ENCODE measurements at places on chromosomes 13 and 19.

DNA sequence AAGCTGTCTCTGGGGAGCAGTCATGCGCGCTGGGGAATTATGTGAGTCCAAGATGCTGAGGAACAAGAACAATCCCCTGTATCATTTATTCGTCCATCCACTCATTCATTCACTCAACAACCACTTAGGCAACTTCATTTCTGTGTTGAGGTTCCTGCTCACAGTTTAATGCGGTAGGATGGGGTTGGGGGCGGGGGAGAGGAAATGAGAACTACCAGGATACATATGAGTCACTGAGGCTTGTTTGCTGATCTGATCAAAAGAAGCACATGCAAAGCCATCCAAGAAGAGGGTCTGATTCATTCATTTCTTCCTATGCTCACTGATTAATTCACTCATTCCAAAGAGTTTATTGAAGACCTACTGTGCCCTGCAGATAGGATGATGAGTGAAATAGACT is 20.9 kb downstream of the ZNF536 start:
- DNase-seq, result peak; percentile 71

- no peak for DNase-seq
Observed at GRCh38 chr19:5621311-5621944, 1.1 kb downstream of the SAFB2 start.

- no peak for DNase-seq
Observed at GRCh38 chr13:97300871-97301270, 78.7 kb downstream of the MBNL2 start.

DNA sequence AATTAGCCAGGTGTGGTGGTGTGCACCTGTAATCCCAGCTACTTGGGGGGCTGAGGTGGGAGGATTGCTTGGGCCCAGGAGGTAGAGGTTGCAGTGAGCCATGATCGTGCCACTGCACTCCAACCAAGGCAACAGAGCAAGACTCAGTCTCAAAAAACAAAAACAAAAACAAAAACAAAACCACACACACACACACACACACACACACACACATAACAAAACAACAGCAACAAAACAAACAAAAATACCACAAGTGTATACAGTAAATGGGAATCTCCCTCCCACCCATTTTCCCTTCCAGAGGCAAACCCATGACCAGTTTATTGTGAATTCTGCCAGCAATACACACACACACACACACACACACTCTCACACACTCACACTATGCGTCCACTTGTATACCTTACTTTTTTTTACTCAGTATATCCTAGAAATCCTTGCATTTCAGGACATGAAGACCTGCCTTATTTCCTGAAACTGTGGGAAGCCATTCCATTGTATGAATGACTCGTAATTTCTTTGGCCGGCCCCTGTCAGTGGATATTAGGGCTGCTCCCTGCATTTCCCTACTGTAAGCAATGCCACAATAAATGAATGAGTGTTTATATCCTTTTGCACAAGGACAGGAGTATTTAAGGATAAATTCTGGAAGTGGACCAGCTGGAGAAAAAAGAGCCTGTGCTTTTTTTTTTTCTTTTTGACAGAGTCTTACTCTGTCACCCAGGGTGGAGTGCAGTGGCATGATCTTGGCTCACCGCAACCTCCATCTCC is 6.9 kb upstream of the PLEKHF1 start:
- DNase-seq, result peak; percentile 31

DNA sequence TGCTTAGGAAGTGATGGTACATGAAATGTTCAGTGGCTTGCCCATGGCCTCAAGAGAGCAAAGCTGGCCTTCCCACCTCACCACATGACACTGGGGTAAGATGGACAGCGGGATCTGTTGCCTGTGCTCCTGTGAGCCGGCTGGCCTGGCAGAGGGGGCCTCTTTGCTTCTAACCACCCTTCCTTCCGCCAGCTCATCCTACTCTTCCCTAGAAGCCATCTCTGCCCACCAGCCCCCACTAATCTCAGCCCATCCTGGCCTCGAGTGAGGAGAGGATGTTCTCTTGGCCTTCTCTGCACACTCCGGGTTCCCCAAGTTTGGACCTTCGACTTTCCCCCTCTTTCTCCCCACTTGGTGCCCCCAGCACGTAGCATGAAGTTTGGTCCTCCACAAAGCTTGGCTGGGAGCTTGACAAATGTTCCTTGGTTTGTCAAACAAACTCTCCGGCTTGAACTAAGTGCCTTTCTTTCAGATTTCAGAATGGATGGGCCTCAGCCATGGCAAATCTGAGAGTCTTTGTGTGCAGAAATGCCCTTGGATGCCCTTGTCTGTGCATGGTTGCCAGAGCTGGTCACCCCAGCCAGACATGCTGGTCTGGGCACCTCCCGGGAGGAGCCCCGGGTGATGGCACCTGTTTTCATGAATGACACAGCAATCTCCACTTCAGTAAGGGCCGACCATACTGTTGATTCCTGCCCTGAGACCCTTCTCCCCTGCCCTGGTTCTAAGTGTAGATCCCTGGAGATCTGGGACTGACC is 145.5 kb downstream of the URI1 start:
- no peak for DNase-seq

GRCh38 chr13:24004142-24004899 is 107.0 kb upstream of the C1QTNF9B start:
- DNase-seq, result no peak

DNA sequence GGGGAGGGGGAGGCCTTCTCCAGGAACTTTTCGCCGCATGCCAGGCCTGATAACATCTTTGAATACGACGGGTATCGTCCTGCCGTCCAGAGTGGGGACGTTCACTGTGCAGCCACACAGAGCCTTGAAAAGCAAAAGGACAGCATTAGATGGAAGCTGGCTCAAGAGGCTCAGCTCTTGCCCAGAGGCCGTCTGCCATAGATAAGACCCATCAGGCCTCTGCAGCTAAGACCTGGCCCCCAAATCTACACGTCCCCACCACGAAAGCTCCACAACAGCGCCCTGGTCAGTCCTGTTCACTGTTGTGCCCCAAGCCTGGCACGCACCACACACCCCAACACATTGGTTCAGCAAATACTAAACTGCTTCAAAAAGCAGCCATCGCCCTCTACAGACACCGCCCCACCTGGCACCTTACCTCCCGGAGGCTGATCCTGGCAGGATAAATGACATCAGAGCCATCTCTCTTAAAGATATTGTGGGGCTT is 2.1 kb downstream of the DNAJB1 start:
- no peak for DNase-seq

GRCh38 chr19:58387338-58388174 is 487 bp downstream of the RPS5 start:
- DNase-seq, result no peak

DNA sequence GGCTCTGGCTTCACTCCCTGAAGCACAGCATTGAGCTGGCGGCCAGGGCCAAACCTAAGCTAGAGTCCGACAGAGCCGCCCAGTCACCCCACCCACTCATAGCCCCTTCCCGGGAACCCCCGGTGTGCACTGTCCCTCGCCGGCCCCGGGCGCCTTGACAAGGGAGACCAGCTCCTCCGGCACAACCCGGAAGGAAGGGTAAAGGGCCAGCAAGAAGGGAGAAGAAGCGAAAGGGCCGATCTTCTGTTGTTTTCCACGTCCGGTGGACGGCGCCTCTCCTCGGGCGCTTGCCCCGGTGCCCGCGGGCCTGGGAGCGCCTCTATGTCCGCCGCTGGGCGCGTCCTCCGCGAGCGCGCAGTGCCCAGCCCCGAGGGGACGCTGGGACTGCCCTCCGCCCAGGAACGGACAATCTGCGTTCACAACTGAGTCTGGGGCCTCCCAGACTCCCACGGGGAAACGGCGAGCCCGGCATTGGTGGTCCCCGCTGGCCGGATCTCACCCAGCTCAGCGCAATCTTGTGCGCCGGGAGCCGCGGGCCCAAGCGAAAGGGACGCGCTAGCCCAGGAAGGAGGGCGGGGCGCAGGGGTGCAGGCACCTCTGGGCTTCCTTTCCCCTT is 172.5 kb upstream of the MIR17HG start:
- DNase-seq, result no peak

GRCh38 chr13:111469450-111469849 is 149.0 kb downstream of the TEX29 start:
- no peak for DNase-seq

DNA sequence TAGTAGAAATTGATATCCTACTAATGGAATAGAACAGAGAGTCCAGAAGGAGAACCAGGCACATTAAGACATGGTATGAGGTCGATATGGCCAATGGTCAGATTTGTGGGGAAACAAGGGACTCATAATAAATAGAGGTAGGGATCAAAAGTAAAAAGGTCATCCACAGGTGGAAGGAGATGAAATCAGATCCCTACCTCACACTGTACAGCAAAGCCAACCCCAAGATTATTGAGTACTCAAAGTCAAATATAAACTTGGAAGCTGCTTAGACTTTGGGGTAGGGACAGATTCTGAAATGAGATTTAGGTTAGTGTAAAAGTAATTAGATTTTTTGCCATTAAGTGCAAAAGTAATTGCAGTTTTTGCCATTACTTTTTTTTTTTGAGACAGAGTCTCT is 40.7 kb downstream of the BICRA start:
- no peak for DNase-seq

DNA sequence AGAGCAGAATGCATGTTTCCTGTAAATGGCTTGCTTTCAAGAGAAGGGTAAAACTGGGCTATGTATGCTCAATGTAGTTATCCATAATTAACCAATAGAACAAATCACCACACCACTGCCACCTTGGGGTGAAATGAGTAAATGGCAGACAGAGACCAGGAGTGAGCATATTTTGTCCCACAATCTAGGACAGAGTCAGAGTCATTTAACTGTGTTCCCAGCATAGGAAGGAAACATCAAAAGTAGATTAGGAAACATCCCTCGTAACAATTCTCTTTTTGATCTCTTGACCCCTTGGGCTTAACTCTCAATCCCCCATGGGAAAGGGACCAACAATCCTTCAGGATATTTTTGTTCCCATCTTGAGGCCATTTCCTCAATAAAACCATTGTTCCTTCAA is 224.8 kb downstream of the NHLRC3 start:
- peak; percentile 39 for DNase-seq

DNA sequence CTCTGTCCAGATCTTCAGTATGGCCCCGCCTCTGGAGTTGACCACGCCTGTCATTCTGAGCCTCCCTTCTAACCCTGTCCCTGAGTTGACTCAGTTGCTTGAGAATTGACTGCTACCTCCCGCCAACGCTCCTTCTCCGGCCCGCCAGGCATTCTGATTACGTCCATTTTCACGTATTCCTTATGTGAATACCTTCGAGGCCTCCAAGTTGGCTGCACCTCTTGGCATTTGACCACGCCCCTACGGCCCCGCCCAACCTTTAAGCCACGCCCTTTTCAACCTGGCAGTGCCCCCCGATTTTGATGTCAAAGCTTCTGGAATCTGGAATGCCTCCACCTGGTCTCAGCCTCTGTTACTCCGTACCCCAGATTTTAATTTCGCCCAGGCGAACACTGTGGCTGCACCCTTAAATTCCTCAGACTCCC is 1.7 kb upstream of the EML2 start:
- no peak for DNase-seq

- no peak for DNase-seq
Observed at GRCh38 chr13:109651311-109651710, 135.1 kb downstream of the IRS2 start.

- DNase-seq, result peak; percentile 74
Observed at GRCh38 chr13:46551410-46552302, 1.3 kb upstream of the LRCH1 start.

DNA sequence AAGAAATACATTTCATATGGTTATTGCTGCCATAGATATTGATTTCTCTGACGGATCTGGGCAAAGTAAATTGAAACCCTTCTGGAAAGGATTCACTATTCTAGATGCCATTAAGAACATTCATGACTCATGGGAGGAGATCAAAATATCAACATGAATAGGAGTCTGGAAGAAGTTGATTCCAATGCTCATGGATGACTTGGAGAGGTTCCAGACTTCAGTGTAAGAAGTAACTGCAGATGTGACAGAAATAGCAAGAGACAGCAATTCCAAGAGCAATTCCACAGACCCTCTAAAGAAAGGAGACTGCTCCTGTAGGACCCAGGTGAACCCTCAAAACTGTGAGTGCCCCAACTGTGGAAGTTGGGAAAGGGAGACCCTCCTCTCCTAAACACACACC is 30.9 kb upstream of the KCTD12 start:
- DNase-seq, result peak; percentile 73

- DNase-seq, result no peak
Observed at GRCh38 chr13:34901572-34901971, 40.5 kb upstream of the NBEA start.

DNA sequence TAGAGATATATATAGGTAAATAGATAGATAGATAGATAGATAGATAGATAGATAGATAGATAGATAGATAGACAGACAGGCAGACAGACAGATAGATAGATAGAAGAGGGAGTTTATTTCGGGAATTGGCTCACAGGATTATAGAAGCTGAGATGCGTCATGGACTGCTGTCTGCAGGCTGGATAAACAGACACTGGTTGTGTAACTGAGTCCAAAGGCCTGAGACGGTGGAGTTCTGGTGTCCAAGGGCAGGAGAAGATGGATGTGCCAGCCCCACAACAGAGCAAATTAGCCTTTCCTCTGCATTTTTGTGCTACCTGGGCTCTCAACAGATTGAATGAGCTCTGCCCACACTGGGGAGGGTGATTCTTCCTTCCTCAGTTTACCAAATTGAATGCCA is 2.7 kb downstream of the CYP4F3 start:
- no peak for DNase-seq

GRCh38 chr13:98664047-98664446 is 87.1 kb upstream of the STK24 start:
- peak; percentile 57 for DNase-seq

DNA sequence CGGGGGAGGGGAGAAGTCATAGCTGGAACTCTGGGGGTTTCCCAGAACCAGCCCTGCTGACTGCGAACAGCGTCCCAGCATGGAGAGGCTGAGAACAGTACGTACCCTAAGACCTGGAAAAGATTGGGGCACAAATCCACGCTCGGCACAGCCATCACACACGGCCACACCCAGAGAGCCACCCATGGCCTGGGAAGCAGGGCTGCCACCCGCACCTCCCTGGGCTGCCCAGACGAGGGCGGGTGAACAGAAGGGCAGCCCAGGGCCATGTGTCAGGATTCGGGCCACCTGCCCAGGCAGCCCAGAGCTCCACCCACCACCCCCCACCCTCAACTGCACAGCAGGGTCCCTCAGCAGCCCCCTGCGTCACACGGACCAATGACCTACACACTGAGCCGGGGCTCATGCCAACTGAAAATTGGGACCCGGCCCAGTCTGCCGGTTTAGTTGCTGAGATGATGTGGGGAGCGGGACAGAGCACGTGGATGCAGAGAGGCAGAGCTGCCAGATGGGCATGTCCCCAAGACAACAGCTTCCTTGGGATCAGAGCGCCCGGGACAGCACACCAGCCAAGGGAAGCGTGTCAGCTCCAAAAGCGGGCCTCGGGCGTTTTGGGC is 8.5 kb downstream of the UBXN6 start:
- no peak for DNase-seq

- DNase-seq, result peak; percentile 58
Observed at GRCh38 chr13:105220063-105220462, 1315.4 kb downstream of the EFNB2 start.

GRCh38 chr13:44268980-44269379 is 104.6 kb upstream of the SERP2 start:
- no peak for DNase-seq
